Aortic smooth muscle cell (primary cell): ENCODE measurements at places on chromosomes 5 and 9. TPM values are rescaled to one million over a fixed set of nuclear protein-coding genes. Genes with fewer than 3 reads are reported as not detected.

Gene FOXD4L3
- 0.13 TPM in 1 of 2 replicates, not detected in the other for total RNA-seq

Gene EDIL3
- 467 and 512 TPM in 2 replicates for total RNA-seq

Gene IL31RA
- 0.25 and 0.26 TPM in 2 replicates for total RNA-seq

Gene CLIC3
- 4.8 and 5.2 TPM in 2 replicates for total RNA-seq
